ENCODE measurements at places on chromosomes 12 and 14.
A peak's percentile ranks its signal among the peaks of the same experiment; 100 is the strongest.

- no peak for DNase-seq
These were observed 469 bp upstream of the LRFN5 start for GRCh38 chr14:41606282-41606531.

DNA sequence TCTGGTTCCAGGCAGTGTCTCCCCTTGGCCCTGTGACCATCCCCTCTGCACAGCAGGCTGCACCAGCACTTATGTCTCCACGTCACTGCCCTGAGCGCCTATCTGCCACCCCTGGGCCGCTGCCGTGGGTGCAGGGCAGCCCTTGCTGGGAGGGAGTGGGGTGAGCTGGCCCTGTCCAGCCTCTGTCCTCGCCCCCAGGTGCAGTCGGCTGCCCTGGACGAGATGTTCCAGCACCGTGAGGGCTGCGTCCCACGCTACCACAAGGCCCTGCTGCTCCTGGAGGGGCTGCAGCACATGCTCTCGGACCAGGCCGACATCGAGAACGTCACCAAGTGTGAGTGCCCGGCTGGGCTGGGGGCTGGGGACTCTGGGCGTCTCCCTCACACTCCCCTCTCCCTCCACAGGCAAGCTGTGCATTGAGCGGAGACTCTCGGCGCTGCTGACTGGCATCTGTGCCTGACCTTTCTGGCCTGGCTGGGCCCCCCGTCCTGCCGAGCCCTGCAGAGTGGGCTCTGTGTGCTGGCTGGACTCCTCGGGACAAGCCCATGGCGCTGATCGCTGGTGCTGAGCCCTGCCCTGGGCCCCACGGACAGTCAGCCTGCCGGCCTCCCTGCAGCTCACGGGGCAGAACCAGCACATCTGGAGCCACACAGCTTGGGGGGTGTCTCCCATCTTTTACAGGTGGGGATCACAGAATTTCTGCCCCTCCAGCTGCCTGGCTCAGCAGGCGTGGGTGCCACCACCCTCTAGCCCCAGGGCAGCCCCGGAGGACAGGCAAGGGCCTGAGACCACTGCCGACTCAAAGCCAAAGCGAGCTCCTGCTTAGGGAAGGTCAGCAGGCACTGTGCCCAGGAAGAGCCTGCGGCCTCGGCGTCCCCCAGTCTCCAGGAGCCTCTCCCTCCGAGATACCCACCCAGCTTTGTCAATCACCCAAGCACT, 7.9 kb upstream of the PUS1 start:
- DNase-seq: no peak

GRCh38 chr12:3371018-3371417, 120.0 kb upstream of the PRMT8 start:
- DNase-seq: no peak

- DNase-seq: no peak
These were observed 190.2 kb downstream of the ANO4 start for GRCh38 chr12:100984796-100985195.

- no peak for DNase-seq
These were observed 41.9 kb upstream of the BDKRB2 start for GRCh38 chr14:96162741-96163140.

GRCh38 chr14:52395728-52396127, 81.6 kb downstream of the PTGER2 start:
- DNase-seq: no peak

GRCh38 chr12:100959481-100959880, 164.9 kb downstream of the ANO4 start:
- DNase-seq: no peak

- DNase-seq: no peak
These were observed 37.4 kb upstream of the MEG3 start for GRCh38 chr14:100788517-100788916.

DNA sequence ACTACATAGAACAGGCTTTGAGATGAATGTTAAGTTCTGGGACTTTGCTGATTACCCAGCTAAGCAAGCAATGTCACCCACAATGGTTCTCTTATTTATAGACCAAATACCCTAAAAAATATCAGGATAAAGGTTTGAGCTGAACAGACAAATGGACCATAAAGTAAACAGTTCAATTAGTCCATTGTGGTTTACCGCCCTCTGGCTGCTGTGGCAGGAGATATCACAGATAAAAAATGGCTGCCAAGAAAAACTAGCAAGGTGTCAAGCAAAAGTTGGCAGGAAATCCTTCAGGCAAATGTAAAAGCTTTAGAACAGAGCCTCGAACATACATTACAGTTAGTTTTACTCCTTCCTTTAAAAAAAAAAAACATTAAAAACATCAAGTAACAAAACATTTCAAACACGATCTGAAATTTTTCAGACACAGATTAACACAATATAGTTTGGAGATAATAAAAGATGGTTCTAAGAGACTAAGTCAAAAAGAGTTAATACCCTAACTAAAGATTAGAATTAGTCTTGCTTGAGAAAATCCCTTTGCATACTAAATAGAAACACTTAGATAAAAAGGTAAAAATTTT, 41.3 kb downstream of the MED13L start:
- peak; percentile 27 for DNase-seq

DNA sequence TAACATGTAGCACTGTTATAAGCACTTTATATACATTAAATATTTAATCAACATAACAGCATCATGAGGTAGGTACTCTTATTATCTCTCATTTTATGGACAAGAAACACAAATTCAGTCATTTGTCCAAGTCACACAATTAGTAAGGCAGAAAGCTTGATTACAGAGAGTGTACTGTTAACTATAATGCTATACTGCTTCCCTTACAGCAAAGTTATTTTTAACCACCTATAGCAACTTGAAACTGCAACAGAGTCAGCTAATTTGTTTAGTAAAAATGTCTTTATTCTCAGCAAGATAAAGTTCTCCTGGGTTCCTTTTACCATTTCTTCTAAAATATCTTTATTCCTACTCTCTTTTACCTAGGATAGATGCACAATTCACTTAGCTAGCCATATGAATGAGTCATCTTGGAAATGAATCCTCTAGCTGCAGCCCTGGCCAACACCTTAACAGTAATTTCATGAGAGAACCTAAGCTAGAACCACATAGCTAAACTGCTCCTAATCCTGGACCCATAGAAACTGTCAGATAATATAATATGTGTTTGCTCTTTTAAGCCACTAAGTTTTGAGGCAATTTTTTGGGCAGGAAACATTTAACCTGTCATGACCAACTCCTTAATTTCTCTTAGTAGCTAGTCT, 90.2 kb upstream of the HECTD1 start:
- DNase-seq: no peak
